ENCODE measurements at places on chromosomes 12 and 14.
A peak's percentile ranks its signal among the peaks of the same experiment; 100 is the strongest.

DNA sequence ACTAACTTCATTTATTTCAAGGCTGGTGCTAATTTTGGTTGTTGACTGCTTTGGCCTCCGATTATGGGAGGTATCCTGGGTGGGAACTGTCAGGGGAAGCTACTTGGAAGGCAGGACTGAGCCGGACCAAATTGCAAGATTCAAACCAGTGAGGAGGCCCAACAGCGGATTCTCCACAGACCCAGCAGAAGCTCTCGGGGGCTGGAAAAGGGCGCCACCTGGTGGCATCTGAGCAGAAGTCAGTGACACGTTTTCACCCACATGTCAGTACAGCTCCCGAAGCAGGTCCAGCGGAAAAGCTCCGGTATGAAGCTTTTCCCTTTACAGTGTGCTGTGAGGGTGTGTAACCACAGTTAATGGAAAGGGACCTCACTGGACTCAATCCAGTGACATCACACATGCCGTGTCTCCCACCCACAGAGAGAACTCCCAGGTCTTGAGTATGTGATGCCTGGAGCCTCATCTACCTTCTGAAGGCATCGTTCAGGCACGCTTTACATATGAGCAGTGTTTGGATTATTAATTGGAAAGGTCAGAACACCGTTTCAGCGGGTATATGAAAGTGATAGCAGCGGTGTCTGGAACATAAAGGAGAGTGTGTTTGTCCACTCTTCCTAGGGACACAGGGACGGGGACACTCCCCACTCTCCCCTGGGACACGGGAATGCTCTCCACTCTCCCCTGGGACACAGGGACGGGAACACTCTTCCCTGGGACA, 3.6 kb upstream of the P2RX2 start:
- DNase-seq = peak; percentile 46

GRCh38 chr12:30753233-30753632, 1.5 kb downstream of the CAPRIN2 start:
- DNase-seq = no peak

DNA sequence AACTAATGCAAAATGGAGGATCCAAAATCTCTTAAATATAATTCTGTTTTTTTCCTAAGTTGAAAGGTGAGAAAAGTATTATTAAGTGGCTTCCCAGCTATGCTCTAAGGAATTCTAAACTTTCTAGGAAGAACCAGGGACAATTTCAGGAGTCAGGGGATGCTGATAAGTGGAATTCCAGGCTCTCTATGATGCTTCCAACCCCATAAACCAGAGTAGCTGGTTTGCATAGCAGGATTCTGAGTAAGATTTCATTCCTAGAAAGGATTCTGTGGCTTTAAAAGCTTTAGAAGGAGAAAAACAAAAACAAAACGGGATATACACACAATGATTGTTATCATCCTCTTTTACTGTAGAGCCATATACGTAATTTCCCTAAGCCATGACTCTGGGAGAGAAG, 93.9 kb downstream of the SLC16A7 start:
- no peak for DNase-seq

DNA sequence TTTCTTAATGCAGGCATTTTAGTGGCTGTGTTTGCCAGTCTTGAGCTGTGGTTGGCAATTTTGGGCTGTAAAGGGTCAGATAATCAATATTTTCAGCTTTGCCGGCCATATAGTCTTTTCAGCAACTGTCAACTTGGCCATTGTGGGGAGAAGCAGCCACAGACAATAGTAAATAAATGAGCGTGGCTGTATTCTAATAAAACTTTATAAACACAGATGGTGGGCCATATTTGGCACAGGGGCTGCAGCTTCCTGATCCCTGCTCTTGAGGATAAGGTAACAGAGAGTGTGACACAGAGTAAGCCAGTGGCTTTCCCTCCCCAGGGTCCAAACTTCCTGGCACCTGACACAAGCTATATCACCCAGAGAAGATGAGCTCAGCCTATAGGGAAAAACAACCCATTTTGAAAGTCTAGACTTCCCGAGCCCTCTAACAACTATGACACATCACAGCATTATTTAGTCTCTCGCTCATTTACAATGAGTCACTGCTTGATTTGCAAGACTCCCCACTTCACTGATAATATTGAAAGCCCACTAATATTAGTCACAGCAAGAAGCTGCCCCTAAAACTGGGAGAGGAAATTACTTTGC, 163.1 kb upstream of the TMPO start:
- DNase-seq = no peak

GRCh38 chr12:130013771-130014484, 110.1 kb upstream of the TMEM132D start:
- peak; percentile 64 for DNase-seq

GRCh38 chr14:72653026-72653425, 240.9 kb downstream of the DPF3 start:
- no peak for DNase-seq

DNA sequence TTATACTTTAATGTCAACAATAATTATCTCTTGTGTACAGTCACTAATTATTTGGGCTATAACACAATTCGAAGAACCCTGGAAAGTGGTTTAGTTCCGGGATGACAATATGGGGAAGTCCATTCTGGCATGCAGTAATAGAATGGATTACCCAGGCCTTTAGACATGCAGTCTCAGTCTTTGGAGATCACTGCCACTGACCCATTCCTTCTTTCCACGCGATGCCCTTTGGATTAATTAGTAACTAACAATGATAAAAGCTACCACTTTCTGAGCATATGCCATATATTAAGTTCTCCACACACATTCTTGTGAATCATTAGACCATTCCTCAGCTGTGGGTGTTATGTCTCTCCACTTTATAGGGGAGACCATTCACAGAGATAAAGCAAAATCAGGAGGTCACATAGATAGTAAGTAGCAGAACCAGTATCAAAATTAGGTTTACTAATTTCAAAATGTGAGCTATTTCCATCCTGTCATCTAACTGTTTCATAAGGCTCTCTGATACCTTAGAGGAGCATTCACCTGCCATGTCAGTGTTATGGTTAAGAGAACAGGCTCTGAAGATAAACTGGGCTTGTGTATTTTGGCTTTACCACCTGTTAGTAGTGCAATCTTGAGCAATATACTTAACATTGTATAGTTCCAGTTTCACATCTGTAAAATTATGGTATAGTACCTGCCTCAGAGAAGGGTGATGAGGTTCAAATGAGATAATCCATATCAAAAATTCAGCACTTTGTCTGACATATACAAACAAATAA, 27.2 kb upstream of the KCNJ8 start:
- no peak for DNase-seq

GRCh38 chr12:70883855-70884254, 36.7 kb downstream of the PTPRR start:
- no peak for DNase-seq

DNA sequence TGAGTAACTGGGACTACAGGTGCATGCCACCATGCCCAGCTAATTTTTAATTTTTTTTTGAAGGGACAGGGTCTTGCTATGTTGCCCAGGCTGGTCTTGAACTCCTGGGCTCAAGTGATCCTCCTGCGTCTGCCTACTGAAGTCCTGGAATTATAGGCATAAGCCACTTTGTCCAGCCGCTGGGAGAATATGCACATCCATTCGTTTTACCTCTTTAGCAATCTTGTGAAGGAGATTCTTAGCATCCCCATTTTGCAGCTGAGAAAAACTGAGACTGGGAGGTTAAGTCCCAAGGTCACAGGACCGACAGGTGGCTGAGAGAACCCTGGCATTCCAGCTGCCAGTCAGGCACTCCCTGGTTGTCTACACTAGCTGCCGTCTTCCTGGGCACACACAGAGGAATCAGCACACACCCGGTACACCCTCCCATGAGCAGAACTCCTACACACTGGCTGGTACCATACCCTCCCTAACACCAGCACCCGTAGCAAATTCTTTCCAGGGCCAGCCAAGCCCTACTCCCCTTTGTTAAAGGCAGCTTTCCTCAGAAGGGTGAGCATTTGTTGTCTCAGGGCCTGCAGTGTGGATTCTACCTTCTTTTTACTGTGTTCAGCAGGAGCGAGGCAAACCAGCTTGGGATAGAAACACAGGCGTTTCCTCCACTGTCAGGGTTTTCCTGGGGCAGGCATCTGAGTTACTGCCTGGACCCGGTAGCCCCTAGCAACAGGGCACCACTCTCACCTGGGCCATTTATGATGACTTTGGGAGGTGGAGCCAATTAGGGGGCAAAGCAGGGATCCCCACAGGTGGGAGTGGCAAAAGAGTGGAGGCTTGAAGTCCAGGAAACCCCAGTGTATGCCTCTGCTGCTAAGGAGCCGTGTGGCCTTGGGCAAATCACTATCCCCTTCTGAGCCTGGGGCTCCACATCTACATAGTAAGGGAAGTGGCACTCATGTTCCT, 70.2 kb downstream of the IRF2BPL start:
- peak; percentile 52 for DNase-seq

- DNase-seq = no peak
These were observed 6.6 kb upstream of the RAB3IP start for GRCh38 chr12:69732088-69732487.

DNA sequence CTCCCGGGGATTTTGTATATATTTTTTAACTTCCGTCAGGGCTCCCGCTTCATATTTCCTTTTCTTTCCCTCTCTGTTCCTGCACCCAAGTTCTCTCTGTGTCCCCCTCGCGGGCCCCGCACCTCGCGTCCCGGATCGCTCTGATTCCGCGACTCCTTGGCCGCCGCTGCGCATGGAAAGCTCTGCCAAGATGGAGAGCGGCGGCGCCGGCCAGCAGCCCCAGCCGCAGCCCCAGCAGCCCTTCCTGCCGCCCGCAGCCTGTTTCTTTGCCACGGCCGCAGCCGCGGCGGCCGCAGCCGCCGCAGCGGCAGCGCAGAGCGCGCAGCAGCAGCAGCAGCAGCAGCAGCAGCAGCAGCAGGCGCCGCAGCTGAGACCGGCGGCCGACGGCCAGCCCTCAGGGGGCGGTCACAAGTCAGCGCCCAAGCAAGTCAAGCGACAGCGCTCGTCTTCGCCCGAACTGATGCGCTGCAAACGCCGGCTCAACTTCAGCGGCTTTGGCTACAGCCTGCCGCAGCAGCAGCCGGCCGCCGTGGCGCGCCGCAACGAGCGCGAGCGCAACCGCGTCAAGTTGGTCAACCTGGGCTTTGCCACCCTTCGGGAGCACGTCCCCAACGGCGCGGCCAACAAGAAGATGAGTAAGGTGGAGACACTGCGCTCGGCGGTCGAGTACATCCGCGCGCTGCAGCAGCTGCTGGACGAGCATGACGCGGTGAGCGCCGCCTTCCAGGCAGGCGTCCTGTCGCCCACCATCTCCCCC, 777 bp downstream of the ASCL1 start:
- DNase-seq = no peak

- DNase-seq = no peak
These were observed 87.7 kb upstream of the PWP1 start for GRCh38 chr12:107597695-107598410.

- no peak for DNase-seq
These were observed 85.3 kb upstream of the PAWR start for GRCh38 chr12:79776111-79776510.
